Dermis blood vessel endothelial cell (primary cell): ENCODE measurements at places on chromosomes 6 and 20. TPM values are rescaled to one million over a fixed set of nuclear protein-coding genes. Genes with fewer than 3 reads are reported as not detected.

MYCT1 gene
- total RNA-seq = 112 and 162 TPM in 2 replicates

PPP1R3G gene
- 0.74 and 0.85 TPM in 2 replicates for total RNA-seq

- no peak for DNase-seq
Observed at GRCh38 chr20:19019734-19020364, 192.6 kb upstream of the SLC24A3 start.

ETV7 gene
- total RNA-seq = 0.09 and 0.17 TPM in 2 replicates

DNA sequence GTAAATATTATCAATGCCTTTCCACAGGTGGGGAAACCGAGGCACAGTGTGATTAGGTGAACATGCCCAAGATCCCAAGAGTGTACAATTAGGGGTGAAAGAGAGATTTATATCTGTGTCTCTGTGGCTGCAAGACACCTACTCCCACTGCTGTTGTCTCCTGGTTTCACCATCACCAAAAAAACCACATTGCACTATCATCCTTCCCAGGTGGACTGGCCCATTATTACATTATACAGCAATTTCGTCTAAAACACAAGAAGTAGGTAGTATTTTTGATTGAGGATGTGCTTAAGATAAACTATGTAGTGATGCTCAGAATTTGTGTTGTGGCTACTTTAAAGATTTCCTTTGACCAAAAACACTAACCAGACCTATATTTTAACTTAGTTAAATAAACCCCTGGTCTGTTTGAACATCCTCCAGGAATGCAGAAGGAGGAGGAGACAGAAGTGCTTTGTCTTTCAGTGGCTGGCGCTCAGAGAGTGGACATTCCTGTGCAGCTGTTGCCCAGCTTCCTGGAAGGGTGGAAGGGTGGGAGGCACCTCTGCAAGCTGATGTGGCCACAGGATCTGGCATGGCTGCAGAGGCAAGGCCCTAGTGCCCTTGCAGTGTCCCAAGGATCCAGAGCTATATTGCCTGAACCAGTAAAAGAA lies 23.8 kb downstream of the DCBLD1 start:
- DNase-seq = peak; percentile 30

DNA sequence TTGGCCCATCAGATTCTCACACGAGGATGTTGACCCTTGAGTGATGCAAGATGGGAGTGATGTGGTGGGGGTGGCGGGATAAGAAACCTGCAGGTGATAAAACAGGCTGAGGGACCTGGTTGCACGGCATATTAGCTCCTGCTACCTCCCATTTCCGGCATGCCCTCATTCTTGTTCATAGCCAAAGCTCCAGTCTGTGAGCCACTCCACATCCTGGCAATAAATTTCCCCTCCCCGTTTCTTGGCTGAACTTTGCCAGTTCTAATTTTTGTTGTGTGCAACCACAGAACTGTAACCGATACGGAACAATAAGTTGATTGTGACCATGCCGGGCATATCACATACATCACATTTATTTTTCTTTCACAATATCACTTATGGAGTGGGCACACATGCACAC lies 41.6 kb upstream of the NFATC2 start:
- no peak for DNase-seq

UST gene
- 0.28 and 0.34 TPM in 2 replicates for total RNA-seq

DNA sequence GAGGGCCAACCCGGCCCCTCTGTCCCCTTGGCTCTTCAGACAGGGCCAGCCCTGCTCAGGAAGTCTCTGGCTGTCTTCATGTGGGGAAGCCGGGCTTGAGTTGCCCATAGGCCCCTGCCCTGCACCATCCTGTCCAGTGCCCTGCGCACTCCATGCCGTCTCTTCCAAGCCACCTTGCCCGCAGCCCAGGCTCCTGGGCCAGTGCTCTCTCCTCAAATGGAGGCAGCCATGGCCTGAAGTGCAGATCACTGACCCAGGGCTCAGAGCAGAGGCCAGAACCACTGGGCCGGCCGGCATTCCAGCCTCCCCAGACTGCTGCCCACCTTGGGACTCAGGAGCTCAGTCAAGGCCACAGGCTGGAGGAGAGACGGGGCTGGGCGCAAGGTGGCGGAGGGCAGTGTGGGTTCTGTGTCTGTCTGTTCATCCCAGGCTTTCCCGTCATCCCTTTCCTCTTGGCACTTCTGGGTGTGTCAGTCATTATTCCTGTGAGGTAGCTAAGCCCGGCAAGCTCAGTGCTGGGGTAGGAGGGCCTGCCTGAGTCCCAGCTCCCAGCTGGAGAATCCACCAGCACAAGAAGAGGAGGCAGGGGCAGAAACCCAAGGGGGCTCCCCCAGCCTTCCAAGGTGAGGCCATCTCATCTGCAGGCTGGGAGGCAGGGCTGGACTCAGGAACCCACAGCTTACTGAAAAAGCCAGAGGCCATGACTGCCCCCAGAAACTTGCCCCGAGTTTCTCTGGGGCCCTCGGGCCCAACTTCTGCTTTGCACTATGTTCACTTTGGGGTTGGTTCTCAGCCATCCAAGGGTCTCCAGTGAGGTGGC lies 22.4 kb downstream of the SDCBP2 start:
- no peak for DNase-seq

DNA sequence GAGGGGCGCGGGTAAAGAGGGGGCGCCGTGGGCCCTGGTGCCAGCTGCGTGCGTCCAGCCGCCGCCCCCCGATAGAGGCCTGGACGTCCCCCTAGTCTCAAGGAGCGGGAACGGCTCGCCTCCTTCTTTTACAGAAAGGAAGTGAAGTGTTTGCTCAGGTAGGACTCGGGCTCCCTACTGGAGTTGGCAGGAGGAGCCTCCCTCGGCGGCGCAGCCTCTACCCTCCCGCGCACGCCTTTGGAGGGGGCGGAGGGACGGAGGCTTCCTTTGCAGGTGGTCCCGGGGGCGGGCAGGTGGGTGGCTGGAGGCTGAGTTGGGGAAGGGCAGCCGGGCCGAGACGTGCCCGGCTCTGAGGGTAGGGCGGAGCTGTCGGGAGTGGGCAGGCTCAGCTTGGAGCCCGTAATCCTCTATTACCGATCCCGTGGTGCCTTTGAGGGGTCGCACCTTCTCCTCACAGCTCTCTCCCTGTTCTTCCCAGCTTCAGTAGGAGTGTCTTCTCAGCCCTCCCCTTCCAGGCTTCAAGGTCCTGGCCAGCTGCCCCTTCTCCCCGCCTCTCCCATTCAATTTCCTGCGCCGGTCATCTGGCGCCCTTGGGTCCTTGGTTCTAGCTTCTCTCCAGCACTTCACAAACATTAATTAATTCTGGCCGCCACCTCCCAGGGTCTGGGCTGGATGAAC lies 728 bp downstream of the ITPR3 start:
- DNase-seq = peak; percentile 37

GFRAL gene
- total RNA-seq = not detected in 2 replicates

DNA sequence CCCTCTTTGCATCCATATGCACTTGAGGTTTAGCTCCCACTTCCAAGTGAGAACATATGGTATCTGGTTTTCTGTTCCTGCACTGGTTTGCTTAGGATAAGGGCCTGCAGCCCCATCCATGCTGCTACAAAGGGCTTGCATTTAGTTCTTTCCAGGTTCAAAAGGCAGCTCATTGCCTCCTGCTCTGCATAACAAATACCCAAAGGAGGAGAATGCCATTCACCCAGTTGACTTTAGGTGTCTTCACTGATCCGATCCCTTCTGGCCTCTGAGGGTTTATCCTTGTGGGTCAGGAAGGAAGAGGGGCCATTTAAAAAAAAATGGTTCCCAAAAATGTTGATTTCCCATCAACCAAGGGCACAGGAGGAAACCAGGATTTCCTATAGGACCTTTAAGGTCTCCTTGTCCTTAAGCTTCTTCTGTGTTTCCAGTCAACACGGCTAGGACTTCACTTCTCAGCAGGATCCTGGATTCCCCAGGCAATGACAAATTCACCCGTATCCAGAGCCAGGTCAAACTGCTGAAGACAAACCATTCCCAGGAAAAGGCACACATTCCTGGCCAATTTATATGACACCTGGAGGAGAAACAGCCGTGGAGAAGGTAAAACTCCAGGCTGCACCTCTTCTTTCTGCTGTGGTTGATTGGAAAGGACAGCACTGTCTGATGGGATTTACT lies 447.7 kb upstream of the CDH4 start:
- no peak for DNase-seq

DNA sequence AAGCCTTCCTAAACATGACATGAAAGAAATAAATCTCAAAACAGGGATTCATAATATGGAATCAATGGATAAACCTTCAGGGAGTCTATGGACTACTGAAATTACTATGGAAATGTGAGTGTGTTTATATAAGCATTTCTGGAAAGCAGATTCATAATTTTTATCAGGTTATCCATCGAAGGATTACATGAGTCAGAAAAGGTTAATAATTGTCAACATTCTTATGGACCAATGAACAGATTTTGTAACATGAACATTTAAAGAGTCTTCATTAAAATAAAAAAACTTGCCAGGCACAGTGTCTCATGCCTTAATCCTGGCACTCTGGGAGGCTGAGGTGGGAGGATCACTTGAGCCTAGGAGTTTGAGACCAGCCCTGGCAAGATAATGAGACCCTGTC lies 84.8 kb downstream of the AHI1 start:
- DNase-seq = no peak

SYS1 gene
- total RNA-seq = 23.3 and 26.2 TPM in 2 replicates

DNA sequence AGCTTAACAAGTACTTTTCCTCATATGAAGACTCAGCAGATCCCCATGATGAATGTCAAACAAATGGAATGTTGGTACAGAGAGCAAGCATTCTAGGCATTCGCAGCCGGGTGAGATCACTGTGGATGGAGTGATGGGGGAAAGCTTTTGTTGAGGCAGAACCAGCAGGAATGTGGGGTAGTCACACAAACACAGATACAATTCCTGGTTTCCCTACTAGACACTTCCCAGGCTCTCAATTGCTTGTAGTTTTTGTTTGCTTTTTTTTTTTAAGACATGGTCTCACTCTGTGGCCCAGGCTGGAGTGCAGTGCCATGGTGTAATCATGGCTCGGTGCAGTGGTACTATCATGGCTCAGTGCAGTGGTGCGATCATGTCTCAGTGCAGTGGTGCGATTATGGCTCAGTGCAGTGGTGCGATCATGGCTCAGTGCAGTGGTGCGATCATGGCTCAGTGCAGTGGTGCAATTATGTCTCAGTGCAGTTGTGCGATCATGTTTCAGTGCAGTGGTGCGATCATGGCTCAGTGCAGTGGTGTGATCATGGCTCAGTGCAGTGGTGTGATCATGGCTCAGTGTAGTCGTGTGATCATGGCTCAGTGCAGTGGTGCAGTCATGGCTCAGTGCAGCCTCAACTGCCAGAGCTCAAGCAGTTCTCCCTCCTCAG lies 15.4 kb upstream of the IER3 start:
- DNase-seq = peak; percentile 73

DNA sequence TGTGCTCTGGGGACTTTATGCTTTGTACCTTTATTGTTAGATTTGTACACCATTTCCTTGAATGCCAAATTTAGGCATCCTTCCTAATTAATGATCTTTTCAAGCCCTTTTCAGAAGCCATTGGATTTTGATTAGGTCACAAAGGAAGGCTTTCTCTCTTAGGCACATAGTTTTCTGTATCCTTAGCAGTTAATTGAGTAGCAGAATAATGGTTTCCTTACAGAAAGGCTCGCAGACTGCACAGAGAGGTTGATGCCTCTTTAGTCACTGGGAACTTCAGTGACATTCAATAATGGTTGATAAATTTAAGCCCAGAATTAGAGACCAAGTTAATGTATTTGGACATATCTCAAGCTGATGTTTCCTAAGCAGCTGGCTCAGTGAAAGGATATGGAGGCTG lies 139.1 kb upstream of the VGLL2 start:
- no peak for DNase-seq

DNA sequence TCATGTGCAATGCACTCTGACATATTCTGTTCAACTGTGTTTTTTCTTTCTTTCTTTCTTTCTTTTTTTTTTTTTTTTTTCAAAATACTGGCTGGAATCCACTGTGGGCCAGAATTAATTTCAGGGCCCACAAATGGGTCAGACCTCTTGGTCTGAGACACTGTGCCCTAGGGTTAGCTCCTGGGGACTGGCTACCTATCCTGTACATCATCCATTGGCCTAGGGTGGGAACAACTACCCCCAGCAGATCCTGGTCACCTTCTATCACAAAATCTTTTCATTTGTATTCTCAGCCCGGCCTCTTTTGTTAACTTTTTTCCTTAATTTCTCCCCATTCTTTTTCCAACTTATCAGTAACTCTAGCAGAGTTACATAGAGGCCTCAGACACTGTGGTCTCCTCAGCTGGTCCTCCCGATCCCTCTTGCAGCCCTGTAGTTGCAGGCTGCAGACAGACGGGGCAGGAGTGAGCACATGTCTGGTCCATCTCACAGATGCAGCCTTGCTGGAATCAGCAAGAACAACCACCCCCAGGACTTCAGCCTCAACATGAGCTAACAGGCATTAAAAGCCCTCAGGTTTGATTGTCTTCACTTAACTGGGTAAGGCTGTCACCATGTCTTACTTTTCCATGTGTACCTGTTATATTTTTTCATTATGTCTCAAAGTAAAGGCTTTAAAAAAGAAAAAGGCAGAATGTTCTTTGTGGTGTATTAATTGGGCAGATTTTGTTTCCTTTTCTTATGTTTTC lies 41.3 kb downstream of the TXLNB start:
- DNase-seq = peak; percentile 69

FOXC1 gene
- total RNA-seq = 8.3 and 12.1 TPM in 2 replicates

DNA sequence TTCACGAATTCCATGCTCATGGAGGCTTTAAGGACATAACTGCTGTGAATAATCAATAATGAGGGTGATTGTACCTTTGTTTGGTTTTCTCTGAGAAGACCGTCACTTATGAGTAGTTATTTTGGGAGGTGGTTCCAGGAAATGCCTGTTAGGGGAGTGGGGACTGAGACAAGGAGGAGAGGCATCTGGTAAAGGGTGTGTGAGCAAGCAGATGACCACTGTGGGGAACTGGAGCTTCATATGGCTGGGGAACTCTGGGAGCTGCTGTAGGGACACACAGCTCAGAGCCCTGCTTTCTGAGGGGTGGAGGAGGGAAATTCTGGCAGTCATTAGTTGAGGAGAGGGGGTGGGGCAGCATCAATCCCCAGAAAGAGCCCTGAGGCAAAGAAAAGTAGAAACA lies 71.3 kb upstream of the TINAG start:
- DNase-seq = no peak

DNA sequence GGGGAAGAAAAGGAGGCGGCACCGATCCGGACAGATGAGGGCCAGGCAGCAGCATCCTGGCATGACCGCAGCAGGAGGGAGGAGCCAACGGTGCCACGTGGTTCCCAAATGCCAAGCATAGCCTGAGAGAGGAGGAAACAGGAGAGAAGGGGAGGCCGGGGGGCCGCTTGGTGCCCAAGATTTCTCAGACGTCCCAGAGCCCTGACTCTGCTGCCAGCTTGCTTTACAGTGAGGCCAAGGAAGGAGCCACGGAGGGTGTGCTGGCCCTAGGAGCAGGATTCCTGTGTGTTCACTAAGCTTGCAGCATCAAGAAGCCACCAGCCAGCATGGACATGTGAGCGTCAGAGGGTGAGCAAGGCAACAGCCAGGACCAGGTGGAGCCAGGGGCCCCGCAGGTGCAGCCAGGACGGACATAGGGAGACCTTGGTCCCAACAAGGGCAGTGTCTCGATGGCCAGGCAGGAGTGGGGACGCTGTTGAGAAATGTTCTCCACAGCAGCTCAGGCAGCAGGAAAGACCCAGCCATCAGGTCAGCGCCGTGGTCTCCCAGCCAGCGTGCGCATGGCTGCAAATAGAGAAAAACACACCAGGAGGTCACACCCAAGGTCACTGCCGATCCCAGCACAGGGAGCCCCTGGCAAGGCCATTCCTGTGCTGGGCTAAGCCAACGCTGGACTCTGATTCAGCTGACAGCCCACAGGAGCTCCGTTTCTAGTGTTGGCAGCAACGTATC lies 143.7 kb downstream of the DLL1 start:
- no peak for DNase-seq
